ENCODE measurements at places on chromosomes 12 and 14. TPM values are rescaled to one million over a fixed set of nuclear protein-coding genes. Genes with fewer than 3 reads are reported as not detected.

DNA sequence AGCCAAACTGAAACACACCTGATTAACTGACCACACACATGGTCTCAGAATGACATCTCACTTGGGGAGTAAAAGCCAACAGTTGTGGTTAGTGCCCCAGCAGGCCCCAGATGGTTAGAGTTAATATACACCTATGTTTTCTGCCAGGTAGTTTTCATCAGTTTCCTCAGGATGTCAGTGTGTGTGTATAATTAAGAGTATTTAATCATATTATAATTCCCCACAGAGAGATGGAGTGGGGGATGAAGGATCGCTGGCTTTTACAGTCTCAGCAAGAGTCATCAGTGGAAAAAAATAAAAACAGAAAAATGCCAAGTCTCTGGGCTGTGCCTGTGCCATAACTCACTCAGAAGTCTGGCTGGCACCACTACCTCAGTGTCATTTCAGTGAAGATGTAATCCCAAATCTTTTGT is 412.5 kb downstream of the ZFP36L1 start:
- no peak for DNase-seq

DNA sequence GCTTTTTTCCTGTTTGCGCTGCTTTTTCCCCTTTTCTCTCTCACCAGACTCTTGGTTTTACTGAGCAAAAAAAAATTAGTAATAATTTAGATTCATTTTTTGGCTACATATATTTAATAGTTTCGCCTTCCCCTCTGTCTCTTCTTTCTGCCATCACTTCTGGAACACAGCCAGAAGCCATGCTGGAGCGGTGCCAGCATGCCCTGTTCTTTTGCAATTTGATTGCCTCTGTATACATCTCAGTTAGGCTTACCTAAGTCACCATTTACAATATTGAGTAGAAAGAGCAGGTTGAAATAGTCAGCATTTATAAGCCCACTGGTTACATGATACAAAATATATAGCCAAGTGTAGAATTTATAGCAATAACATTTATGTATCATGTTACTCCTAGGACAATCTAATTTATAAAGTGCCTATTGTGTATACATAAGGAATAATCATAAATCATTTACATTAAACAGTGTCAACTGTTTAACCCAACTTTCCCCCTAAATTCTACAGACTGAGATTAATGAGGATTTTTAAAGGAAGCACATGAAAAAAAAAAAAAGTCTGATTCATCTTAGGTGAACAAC is 413.8 kb upstream of the SOX5 start:
- no peak for DNase-seq

- no peak for DNase-seq
Observed at GRCh38 chr12:50840809-50841487, 1.8 kb upstream of the TMPRSS12 start.

- DNase-seq = peak; percentile 51
Observed at GRCh38 chr12:103877934-103878510, 37.0 kb upstream of the NT5DC3 start.

- DNase-seq = no peak
Observed at GRCh38 chr12:130569521-130569920, 146.6 kb downstream of the RIMBP2 start.

GRCh38 chr12:127750076-127750840 is 516.7 kb upstream of the TMEM132C start:
- no peak for DNase-seq

GRCh38 chr14:52853522-52853854 is 62.1 kb upstream of the GNPNAT1 start:
- DNase-seq = no peak

- no peak for DNase-seq
Observed at GRCh38 chr12:75291014-75291413, 39.1 kb downstream of the CAPS2 start.

GRCh38 chr12:98738002-98738401 is 92.9 kb downstream of the APAF1 start:
- no peak for DNase-seq

GRCh38 chr14:104639885-104640548 is 35.4 kb upstream of the TMEM179 start:
- peak; percentile 31 for DNase-seq

- no peak for DNase-seq
Observed at GRCh38 chr14:60253649-60254048, 4.6 kb downstream of the PPM1A start.

DNA sequence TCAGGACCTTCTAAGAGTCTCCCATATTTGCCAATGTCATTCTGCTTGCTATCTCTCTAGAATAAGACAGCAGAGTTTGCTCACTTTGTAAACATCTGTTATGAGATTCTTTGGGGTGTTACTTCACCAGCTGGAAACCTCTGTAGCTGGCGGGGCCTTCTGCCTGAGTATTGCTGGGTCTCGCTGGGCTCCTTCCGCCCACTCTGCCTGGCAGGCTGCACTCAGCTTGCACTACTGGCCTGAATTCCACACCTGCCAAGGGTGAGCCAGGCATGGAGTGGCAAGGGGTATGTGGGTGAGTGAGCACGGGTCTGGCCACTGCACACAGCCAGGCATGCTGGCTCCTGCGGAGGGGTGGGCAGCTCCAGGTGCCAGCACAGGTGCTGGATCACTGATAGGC is 267.3 kb upstream of the PDE3A start:
- DNase-seq = no peak

GRCh38 chr12:21528953-21529352 is 2.9 kb downstream of the SPX start:
- DNase-seq = no peak

GRCh38 chr12:6158749-6159148 is 34.3 kb upstream of the VWF start:
- DNase-seq = no peak

DNA sequence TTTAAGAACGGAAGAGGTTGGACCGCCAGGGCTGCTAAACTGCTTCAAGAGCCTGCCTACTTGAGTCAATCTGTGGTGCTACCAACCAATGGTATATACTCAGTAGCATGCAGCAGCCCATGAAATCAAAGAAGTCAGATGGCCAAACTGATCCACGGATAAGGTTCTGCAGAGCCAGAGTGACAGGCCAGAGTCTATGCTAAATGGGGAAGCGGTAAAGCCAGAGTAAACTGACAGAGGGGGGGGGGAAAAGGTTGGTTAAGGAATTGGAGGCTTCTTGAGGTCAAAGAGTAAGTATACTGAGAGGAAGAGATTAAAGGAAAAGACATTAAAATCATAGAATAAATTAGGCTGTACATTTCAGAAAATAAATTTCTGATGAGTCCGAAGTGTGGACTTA is 15.4 kb upstream of the SLC6A13 start:
- DNase-seq = no peak

DNA sequence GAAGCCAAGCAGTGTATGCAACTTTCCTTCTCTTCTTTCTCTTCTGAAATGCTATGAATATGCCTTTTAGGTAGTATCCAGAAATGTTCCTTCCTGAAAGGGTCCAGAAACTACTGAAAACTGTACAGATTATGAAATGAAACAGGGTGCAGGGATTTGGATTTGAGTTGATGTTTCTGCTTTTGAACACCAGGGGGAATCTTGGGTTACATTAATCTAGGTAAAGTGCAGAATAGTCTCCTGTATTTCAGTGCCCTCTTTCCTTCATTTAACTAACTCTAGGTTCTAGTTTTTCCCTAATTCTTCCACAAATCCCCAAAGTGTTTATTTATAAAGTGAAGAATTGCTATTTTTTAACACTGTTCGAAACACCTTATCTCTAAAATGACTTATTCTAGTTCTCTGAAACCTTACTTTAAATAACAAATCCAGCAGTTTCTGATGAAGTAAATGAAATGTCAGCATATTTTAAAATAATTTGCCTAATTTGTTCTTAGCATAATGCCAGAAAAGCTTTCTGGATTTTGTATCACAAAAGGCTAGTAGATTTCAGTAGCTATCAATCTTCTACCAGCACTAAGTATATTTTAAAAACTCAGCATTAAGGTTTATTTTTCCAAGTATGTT is 111.9 kb downstream of the LRRK2 start:
- no peak for DNase-seq

DNA sequence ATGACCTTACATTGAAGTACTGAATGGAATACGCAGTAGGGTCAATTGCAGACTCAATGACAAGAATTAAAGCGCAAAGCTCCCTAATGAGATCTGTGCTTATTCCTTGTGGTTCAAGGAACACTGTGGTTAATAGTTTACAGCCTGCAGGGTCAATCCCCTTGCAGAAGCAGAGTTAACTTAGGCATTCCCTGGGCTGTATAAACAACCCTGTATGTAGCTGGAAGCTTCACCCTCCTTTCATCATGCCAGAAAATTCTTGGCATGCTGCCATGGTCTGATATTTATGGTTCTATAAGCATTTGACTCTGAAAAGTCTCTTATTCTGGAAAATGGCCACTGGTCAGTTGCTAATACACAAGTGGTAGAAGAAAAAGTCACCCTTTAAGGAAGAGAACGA is 227.7 kb downstream of the NOVA1 start:
- no peak for DNase-seq

GRCh38 chr12:122308811-122309210 is 42.5 kb upstream of the VPS33A start:
- no peak for DNase-seq

DNA sequence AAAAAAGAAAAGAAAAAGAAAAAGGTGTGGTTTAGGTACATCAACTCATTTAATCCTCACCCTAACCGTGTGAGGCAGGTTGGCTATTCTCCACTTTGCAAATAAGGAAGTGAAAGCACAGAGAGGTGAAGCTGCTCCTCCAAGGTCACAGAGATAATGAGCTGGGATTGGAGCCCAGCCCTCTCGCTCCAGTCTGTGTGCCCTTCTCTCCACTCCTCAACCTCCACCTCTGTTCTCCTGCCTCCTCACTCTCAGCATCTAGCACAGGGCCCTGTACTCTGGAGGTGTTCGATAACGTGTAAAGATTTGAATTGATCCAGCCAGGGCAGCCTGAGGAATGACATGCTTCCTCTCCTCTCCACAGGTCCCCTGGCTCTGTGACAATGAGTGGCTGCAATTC is 502.3 kb downstream of the TMEM132D start:
- DNase-seq = no peak

GRCh38 chr12:42744539-42745182 is 155.1 kb upstream of the PRICKLE1 start:
- no peak for DNase-seq

DNA sequence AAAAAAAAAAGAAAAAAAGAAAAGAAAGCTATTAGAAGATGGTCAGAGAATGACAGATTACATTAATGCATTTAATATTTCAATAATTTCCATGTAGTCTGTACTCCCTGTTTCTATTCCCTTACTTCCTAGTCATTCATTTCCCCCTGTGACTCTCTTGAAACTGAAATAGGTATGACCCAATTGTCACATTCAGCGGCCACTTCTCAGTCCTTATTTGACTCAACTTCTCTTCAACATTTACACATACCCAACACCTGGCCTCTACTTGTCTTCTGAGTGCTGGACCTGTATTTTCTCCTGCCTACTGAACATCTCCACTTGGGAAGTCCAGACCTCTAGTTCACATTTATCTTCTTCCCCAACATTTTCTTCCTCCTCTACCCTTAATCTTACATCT is 7.2 kb downstream of the EEA1 start:
- no peak for DNase-seq

GRCh38 chr12:65208964-65209654 is 39.7 kb downstream of the LEMD3 start:
- DNase-seq = no peak

DNA sequence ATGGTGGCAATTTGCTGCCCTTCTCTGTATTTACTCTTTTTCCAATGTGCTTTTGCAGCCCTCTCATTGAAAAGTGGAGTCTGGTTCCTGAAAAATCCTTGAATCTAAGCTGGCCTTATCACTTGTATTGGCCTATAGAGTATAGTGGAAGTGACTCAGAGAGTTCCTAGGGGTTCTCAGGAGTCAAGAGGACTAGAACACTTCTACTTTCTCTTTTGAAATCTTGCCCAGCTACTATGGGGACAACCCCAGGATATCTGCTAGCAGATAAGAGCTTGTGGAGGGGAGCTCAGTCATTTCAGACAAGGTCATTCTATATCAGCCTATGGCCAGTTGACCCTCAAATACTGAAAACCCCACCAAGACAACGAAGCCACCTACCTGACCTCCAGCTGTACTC is 26.7 kb upstream of the WSCD2 start:
- no peak for DNase-seq

GRCh38 chr12:108907839-108908351 is 28.0 kb downstream of the DAO start:
- DNase-seq = no peak

GRCh38 chr12:27060740-27061139 is 21.6 kb downstream of the C12orf71 start:
- no peak for DNase-seq

- DNase-seq = no peak
Observed at GRCh38 chr14:59342516-59343484, 122.4 kb downstream of the GPR135 start.

DNA sequence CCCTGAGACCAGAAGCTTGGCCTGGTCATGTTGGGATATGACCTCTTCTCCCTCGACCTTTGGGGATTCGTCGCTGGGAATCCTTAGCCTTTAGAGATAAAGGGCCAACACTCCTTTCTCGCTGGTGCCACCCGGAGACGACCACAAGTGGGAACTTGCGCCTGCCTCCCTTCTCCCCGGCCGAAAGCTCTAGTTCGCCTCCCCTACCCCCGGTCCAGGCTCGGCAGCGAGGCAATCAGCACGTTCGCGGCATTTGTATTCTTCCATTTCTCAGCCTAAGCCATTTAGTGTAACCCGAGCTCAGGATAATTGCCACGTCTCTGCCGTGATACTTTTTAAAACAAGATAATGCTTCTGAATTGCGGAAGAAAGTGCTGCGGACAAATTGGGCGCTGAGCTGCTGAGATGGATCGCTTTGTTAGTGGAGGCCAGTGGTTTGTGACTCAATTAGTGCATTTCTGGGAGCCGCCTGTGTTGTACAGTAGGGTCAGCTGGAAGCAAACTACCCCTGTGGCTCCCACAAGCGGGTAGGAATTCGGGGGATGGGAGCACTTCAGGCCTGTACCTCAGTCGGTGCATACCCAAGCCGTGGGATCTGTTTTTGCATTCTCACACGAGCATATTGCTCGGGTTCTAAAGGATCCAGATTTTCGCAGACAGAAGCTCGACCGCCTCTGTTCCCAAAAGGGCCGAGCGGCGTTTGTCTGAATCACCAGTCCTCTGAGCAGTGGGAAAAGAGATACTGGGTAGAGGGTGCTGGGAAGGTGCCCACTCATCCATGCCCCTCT is 6.8 kb upstream of the SIX1 start:
- no peak for DNase-seq

- DNase-seq = no peak
Observed at GRCh38 chr12:132393991-132394949, 64.9 kb upstream of the GALNT9 start.

GRCh38 chr12:9732921-9733461 is at the start of gene CLECL1:
Gene CLECL1, minus strand, starts transcription at chr12:9733097.
- DNase-seq = no peak

Gene TMEM121
- total RNA-seq = 6.3 TPM

Gene GALNT9
- total RNA-seq = not detected

Gene MANSC1
- total RNA-seq = 0.35 TPM

Gene CLEC4C
- total RNA-seq = not detected

Gene ZBTB39
- total RNA-seq = 10.8 TPM

Gene SERPINA3
- total RNA-seq = not detected

Gene PTPN21
- not detected for total RNA-seq

Gene JPH4
- not detected for total RNA-seq

Gene SLC6A15
- total RNA-seq = not detected

Gene RHEBL1
- 2.9 TPM for total RNA-seq

Gene ERO1A
- 98.3 TPM for total RNA-seq

Gene ACYP1
- 46.6 TPM for total RNA-seq

Gene SETD3
- total RNA-seq = 66.9 TPM

Gene PIWIL1
- not detected for total RNA-seq

Gene ADCY4
- total RNA-seq = 8.1 TPM

Gene ACOT2
- 9.9 TPM for total RNA-seq

Measured in CD4-positive, alpha-beta memory T cell (primary cell).